ENCODE measurements at places on chromosomes 6 and 20.
A peak's percentile ranks its signal among the peaks of the same experiment; 100 is the strongest.

- no peak for DNase-seq
Observed at GRCh38 chr6:75213732-75214131, 7.9 kb upstream of the COL12A1 start.

DNA sequence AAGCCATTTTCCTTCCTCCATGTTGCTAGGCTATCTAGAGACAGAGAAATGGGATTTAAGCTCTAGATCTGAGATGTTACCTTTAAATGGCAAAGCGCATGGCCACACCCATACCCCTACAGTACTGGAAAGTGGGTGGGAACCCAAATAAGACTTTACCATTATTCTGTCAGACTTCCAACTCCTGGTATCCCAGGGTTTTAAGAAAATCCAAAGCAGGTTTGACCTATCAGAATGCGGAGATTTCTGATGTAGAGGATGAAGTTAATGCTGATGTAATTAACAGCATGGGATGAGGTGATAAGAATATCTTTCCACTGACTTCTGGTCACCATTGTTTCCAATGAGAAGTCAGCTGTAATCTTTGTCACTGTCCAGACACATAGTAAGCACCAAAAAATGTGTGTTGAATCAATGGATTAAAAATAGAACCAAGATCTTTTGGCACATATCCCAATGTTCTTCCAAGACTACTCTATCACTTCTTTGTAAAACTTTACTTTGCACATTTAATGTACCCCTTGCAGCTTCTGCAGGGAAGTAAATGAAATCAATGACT lies 140.8 kb upstream of the INSM1 start:
- no peak for DNase-seq

GRCh38 chr20:49631061-49631716 lies 63.3 kb upstream of the PTGIS start:
- DNase-seq = no peak

DNA sequence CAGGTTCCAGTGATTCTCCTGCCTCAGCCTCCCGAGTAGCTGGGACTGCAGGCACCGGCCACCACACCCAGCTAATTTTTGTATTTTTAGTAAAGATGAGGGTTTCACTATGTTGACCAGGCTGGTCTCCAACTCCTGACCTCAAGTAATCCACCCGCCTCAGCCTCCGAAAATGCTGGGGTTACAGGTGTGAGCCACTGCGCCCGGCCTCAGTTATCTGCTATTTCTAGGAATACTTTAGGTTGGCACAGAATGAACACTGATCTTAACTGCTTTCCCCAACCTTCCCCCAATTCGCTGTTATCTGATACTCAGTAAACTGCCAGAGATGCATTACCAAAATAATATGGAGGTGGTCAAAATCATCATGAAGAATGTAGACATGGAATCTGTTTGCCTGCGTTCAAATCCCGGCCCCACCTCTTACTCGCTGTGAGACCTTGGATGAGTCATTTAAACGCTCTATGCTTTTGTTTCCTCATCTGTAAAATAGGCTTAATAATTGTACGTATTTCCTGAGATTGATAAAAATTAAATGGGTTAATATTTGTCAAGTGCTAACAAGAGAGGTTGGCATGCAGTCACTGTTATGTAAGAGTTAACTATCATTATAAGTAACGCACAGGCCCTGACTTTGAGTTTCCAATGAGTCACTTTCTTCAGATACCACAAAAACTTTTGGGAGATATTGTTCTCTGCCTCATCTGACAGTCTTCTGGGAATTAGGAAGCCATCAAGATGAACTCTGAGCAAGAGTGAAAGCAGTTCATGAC lies 44.5 kb upstream of the NCOA3 start:
- DNase-seq = no peak

DNA sequence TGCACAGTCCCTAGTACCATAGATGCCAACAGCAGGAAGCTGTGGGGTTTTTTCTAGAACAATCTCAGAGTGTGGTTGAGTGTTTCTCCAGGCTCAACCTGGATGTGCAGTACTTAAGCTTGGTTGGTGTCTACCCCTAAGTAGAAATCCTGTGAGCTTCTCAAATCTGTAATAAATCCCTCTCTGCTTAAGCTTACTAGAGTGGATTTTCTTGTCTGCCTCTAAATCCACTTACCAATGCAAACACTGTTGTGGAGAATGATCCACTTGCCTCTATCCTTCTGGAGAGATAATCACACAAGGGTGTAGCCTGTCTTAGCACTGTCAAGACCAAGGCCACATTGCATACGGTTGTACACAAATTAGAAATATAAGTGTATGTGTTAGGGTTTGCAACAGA lies 43.3 kb upstream of the CLIC5 start:
- DNase-seq = no peak

GRCh38 chr6:73349311-73349710 lies 4.8 kb downstream of the DPPA5 start:
- no peak for DNase-seq

DNA sequence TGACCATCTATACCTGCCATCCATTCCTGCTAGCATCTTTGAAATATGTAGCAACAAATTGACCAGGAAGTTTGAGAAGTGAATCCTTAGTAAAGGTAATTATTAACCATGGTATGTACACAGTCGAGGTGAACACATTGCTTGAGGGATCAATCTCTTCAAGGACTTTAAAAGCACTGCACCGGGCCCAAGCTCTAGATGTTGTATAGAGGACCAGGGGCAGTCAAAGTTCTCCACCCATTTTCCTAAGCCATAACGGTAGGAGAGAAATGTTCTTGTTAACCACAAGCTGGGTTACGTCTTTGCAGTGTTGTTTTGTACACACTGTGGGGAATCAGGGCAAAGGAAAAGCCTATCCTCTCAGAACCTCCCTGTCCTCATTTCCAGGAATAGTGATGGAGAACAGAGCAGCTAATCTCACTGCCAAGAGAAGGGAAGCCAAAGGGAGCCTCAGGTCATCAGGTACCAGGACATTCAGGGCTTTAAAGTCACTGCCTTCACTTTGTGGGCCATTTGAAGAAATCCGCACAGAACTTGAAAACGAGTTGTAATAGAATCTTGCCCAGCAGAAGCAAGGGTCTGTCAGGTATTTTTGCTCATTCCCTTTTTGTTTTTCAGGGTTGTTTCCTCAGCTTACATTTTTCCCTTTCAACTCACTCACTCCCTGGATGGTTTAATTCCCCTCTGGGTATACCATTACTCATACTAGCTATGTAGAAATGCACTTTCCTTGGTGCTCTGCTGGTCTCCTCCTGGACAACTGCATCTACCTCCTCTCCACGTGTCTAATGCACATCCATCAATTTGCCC lies 5.3 kb upstream of the PM20D2 start:
- DNase-seq = no peak

- no peak for DNase-seq
Observed at GRCh38 chr6:151757506-151757955, 50.0 kb upstream of the ESR1 start.

- DNase-seq = no peak
Observed at GRCh38 chr6:2426561-2427340, 181.3 kb upstream of the GMDS start.

DNA sequence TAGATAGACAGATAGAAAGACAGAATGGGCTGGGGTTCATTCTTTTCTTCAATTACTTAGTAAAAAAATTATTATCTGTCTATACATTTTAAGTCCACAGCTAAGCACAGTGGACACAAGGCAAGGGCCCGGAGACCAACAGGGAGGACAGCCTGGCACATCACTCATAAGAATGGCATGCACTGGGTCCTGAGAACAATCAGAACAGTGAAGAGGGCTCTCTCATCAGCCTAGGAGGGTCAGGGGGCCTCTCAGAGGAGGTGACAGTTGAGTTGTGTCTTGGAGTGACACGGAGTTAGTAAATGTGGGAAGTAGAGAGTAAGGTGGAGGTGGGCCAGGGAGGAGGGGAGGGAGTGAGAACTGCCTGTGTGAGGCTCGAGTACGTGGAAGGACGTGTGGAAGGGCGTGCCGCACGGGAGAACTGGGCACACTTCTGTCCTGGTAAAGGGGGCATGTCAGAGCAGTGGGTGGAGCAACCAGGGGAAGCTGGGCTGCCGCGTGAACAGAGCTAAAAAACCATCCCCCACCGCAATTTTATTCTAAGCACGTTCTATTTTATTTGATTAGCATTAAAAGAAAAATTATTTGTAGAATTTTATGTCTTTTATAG lies 45.1 kb upstream of the DSP start:
- no peak for DNase-seq

- DNase-seq = no peak
Observed at GRCh38 chr6:157710604-157711003, 112.4 kb upstream of the SNX9 start.

GRCh38 chr6:12152023-12152970 lies 137.9 kb upstream of the EDN1 start:
- DNase-seq = peak; percentile 59

- no peak for DNase-seq
Observed at GRCh38 chr6:111171577-111172400, 84.5 kb downstream of the SLC16A10 start.

DNA sequence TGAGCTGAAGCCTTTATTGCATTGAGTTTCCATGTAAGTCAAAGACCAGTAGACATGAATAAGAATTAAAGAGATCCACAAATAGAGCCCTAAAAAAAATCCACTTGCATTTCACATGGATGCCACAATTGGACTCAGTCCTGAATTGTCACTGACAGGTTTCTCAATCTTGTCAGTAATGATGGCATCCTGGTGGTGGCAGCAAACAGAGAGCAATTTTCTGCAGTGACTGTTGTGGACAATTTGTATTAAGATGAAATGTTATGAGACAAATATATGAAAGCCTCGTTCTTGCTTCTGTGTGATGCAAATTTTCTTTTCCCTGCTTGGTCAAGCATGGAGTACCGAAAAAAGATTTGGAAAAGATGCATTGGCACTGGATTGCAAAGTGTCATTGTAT lies 278.9 kb downstream of the SAMD5 start:
- peak; percentile 10 for DNase-seq

DNA sequence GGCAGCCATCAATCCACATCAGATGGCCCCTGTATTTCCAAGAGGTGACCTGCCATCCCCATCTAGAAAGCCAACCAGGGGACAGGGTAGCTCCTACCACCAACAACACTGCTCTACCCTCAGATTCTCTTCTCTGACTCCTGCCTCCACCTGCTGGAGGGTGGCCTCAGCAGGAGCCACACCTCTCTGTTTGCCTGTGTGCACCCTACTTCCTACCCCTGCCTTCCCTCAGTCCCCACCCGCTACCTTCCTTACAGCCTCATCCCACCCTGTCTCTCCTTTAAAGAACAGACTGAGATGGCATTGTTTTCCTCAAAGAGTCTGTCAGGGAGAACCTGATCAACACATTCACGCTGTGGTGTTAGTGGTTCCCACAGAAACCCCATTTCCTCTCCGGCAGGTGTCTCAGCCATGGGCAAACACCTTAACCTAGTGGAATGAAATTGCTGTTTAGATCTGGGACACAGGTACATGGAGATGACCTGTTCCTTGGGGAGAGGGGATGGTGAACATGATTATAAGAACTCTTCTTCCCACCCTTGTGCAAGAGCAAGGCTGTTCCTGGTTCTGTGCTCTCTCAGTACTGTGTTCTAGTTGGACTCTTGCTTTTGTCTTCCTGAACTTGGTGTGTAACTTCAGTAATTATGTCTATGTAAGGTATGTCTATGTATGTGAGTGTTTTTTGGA lies 1.8 kb downstream of the ENTPD6 start:
- DNase-seq = no peak

DNA sequence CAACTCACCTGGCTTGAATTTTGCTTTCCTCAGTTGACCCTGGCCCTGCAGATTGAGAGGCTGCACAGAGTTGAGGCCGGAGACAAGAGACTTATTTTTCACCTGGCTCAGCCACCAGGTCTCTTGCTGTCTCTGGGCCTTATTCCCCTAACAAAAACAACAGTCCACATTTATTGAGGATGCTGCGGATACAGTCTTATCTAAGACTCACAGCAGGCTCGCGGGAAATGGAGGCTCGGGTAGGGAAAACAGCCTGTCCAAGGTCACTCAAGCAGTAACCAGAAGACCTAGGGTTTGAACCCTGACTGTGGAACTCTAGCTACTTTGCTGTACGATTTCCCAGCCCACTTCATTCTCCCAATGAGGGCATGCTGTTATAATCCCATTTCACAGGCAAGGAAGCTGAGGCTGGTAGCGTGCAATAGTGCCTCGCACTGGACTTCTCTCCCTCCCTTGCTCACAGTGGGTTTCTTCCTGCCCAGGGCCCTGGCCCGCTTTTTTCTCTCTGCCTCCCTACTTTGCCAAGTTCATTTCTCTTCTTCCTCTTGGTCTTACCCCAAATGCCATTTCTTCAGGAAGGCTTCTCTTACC lies 57.7 kb downstream of the RBM38 start:
- no peak for DNase-seq

DNA sequence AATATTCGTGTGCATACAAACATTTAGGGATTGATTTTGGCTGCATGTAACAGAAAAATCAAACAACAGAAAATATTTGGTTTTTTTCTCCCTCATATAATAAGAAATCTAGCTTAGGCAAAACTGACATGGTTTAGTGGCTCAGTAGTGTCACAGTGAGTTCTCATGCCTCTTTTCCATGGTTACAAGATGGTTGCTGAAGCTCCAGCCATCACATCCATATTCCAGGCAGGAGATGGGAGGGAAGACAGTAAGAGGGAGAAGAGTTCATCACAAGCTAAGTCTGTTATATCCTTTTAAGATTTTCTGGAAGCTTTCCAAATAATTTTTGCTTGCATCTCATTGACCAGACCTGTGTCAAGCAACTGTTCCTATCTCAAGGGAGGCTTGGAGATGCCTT lies 267.2 kb upstream of the RNF24 start:
- DNase-seq = no peak

- no peak for DNase-seq
Observed at GRCh38 chr6:113486199-113486598, 370.9 kb upstream of the MARCKS start.

GRCh38 chr20:20223981-20224380 lies 143.9 kb upstream of the INSM1 start:
- DNase-seq = no peak

DNA sequence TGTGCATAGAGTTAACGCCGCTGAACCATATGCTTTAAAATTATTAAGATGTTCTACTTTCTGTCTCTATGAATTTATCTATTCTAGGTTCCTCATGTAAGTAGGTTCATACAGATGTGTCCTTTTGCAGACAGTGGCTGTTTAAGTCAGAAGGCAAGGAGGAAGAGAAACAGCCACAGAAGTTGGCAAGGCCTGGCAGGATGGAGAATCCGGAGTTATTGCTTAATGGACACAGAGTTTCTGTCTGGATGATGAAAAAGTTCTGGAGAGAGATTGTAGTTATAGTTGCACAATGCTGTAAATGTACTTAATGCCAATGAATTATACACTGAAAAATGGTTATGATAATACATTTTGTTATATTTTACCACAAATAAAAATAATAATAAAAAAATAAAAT lies 283.6 kb upstream of the CNR1 start:
- DNase-seq = no peak

DNA sequence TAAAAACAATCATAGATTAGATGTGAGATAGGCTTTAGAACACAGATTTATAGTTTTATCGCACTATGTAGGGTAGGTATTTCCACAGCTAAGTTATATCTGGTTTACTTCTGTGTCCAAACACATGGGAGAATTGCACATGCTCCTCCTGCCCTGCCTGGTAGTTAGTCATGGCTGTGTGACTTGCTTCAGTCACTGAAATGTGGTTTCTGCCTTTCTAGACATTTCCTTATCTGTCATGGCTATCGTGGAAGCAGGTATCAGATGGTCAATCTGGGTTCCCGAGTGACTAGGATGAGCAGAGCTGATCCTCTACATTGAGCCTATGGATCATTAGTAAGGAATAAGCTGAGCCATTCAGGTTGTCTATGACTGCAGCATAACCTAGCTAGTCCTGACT lies 117.8 kb upstream of the GMDS start:
- no peak for DNase-seq

Measured in Ammon's horn (tissue), 1 donor.